Stimulated activated CD8-positive, alpha-beta memory T cell treated with anti-CD3 and anti-CD28 coated beads, Interleukin-2, amount 100 ng/mL, for 1 hour (primary cell): ENCODE measurements at places on chromosomes 5 and 9.

DNA sequence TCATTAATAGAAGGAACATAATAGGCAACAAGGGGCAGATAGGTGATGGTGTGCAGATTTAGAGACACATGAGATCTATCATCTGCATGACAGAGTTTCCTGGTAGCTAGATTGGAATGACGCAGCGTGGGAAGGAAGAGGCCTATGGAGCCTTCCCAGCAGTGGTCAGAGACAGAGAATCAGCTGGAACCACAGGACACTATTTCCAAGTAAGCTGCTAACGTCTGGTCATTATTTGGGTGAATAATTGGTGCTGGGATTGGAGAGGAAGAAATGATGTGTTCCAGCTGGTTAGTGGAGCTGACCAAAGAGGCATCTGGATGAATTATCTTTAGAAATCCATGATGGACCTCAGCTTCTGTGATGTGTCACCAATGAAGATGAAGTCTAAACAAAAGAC lies 91.2 kb upstream of the PRR16 start:
- no peak for DNase-seq

DNA sequence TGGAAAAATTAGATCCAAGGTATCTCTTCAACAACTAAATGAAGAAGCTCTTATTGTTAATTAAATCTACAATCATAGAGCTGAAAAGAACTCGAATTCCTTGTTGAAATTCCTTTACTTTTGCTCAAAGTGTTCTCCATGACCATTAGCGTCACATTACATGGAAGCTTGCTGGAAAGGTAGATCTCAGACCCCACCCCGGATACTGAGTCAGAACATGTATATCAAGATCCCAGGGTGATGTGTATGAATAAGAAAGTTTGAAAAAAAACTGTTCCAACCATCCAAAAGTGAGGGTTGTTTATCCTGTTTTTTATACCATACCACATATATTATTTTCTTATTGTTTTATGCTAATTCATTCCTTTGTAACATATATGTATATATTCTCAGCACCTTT lies 237.1 kb upstream of the PUM3 start:
- no peak for DNase-seq

GRCh38 chr5:11684607-11685006 lies 219.6 kb downstream of the CTNND2 start:
- no peak for DNase-seq

DNA sequence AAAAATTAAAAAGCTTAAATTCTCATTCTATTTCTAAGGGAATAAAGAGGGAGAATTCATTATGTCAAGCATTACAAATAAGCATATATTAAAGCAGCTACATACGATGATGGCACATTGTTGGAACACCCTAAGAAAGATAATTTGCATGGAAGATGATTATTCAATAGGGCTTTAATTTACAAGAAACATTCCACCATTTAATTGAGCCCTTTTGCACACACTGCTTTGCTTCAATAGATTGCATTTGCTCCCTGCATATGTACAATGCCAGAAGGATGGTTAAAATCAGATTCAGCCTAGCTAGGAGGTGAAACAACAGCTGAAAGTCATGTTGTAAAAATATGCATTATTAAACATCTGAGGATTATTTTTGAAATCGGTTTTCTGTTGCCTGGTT lies 21.8 kb downstream of the KIAA1958 start:
- no peak for DNase-seq

DNA sequence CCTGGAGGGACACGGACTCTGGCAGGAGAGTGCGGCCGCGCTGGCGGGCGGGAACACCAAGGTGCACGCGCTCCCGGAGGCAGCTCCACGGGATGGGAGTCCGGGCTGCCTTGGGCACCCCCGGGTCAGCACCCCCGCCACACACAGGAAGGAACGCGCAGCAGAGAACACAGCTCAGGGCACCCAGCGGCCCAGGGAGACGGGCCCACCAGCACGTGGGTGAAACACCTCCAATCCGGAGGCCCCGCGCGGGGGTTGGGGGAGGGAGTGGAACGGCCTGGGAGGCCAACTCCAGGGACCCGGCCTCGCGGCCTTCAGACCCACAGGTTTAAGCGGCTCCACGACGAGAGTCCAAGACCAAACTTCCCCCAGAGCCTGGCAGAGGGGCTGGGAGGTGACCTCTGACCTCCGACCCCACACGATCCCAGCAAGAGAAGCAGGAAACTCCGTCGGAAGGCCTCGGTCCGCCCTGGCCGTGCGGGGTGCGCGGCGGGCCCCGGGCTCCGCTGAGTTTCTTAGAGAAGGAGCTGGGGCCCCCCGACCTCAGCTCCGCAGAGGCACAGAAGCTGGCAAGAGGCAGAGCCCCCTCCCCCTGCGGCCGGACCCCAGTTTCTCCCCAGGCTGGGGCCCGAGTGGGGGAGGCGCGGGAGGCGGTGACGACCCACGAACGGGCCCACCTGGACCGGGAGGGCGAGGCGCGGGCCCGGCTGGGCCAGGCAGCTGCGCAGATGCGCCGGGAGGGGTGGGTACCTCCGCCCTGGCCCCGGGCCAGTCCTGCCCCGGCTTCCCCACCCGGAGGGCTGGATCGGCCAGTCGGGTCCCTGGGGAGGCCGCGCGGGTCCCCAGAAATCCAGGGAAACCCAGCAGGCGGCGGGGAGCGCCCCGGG lies 851 bp downstream of the NACC2 start:
- no peak for DNase-seq
